ENCODE measurements at places on chromosomes 5 and 9. TPM values are rescaled to one million over a fixed set of nuclear protein-coding genes. Genes with fewer than 3 reads are reported as not detected.

CCL27 gene
- not detected for total RNA-seq

PDE8B gene
- 0.19 TPM for total RNA-seq

- no peaks in the 10 kb centered on the region for H3K36me3 ChIP-seq
- DNase-seq, result no peak
- H3K4me3 ChIP-seq, result peak overlapping the region; percentile 76
Measured at GRCh38 chr9:130443840-130444492, 795 bp upstream of the ASS1 start.

DNA sequence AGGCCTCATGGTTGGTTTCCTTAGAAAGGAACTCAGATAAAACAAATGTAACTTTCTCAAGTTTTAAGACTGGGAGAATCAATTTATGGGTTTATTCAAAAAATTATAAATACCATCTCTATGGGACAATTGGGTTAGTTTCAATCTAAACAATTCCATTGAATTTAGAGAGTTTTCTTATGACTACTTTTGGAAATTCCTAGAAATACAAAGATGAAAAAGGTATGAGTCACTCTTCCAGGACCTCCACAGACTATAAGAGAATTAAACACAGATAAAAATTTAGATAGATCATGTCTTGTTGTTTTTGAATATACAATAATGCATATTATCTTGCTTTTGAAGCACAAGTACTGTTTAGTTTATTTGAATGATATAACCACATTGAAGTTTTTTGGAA lies 188.7 kb downstream of the CHSY3 start:
- H3K36me3 ChIP-seq, result no peaks in the 10 kb centered on the region
- H3K4me3 ChIP-seq, result no peak overlapping the region
